ENCODE measurements at places on chromosomes 11 and 22. TPM values are rescaled to one million over a fixed set of nuclear protein-coding genes. Genes with fewer than 3 reads are reported as not detected.

DNA sequence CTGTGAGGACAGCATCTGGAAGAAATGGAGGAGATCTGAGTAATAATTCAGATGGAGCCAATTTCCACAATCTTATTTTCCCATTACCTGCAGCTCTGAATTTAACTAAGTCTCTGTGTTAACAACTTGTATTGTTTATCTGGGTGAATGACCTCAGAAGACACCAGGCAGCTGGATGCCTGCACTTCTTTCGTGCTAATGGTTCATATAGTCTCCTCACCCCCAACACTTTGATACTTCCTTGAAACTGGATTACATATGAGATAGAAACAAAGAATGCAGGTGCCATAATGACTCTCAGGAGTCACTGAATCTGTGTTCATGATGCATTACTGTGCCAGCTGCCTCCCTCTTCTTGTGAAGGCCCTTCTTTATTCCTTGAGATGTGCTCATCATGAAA lies 125.6 kb upstream of the VPREB1 start:
- no peak for DNase-seq

DNA sequence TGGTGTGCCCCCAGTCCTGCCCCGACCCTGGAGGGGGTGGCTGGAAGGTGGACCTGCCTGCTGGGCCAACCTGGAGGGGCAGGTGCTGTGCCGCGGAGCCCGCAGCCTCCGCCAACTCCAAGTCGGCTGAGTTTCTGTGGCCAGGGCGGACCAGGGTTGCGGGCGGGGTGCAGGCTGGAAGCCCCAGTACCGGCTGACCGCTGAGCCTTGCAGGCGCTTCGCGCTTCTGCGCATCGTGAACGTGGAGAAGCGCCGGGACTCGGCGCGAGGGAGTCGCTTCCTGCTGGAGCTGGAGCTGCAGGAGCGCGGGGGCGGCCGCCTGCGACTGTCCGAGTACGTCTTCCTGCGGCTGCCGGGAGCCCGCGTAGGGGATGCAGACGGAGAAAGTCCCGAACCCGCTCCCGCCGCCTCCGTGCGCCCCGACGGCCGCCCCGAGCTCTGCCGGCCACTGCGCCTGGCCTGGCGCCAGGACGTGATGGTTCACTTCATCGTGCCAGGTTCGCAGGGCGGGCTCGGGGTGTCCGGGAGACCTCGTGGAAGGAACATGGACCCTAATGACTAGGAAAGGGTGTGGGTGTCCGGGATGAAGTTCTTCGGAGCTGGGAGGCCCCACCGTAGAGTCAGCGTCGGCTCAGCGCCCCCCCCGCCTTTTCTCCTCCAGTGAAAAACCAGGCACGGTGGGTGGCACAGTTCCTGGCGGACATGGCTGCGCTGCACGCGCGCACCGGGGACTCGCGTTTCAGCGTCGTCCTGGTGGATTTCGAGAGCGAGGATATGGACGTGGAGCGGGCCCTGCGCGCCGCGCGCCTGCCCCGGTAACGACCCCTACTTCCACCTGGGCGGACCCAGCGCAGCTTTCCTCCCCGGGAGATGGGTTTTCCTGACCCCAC lies 10.2 kb downstream of the B4GALNT4 start:
- no peak for DNase-seq

The KIRREL3 gene
- 0.93 TPM for total RNA-seq

- no peak for DNase-seq
These were observed 228.4 kb downstream of the FAT3 start for GRCh38 chr11:92453055-92453454.

GRCh38 chr22:49598338-49598737 lies 229.3 kb downstream of the BRD1 start:
- no peak for DNase-seq

GRCh38 chr22:25076336-25076735 lies 123.3 kb upstream of the CRYBB3 start:
- no peak for DNase-seq

- DNase-seq: no peak
These were observed 1.4 kb upstream of the MS4A14 start for GRCh38 chr11:60394666-60395380.

- DNase-seq: no peak
These were observed 157.7 kb upstream of the TMEM45B start for GRCh38 chr11:129657866-129658525.

DNA sequence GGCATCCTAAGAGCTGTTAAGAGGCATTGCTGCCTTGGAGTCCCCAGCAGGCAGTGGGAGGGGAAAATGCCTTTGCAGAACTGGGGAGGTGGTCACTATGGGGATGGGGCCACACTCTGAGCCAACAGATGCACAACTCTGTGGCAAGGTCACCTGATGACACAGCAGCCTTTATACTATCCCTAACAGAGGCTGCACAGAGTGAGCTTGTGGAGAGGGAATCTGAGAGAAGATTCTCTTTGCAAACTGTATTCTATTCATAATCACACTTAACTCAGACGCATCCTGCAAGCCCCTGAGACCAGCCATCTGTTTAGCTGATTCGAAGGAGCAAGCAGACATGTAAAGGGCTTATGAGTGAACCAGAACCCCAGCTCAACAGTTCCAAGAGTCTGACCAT lies 49.0 kb upstream of the TTC12 start:
- no peak for DNase-seq

GRCh38 chr11:130031945-130032344 lies 29.3 kb upstream of the PRDM10 start:
- no peak for DNase-seq

DNA sequence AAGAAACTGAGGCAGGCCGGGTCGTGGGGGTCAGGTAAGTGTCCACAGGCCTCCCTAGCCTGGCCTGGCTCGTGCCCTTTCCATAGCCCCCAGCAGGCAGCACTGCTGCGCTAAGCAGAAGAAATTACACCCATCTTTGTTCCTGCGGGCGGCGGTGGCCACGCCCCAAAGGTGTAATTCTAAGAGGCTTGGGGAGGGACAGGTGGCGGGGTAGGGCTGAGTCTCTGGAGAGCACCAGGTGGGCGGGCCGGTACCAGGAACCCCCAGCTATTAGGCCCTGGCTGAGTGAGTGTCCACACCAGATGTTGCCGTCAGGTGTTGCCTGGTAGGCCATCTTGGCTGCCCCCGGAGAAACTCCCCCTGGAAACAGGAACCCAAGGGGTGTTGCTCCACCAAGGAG lies 12.3 kb upstream of the ARAP1 start:
- no peak for DNase-seq

- DNase-seq: no peak
These were observed 18.4 kb downstream of the FADS2 start for GRCh38 chr11:61846362-61847020.

GRCh38 chr22:30970356-30970746 lies 1.3 kb downstream of the TUG1 start:
- no peak for DNase-seq

- no peak for DNase-seq
These were observed 5.8 kb upstream of the LGALS1 start for GRCh38 chr22:37669586-37669985.

GRCh38 chr11:67240576-67241389 lies 25.5 kb upstream of the GRK2 start:
- no peak for DNase-seq

GRCh38 chr11:23320131-23320530 lies 459.9 kb upstream of the CCDC179 start:
- no peak for DNase-seq

GRCh38 chr11:65645710-65646109 lies 7.8 kb downstream of the SIPA1 start:
- DNase-seq: no peak

The LAYN gene
- 19.3 TPM for total RNA-seq

DNA sequence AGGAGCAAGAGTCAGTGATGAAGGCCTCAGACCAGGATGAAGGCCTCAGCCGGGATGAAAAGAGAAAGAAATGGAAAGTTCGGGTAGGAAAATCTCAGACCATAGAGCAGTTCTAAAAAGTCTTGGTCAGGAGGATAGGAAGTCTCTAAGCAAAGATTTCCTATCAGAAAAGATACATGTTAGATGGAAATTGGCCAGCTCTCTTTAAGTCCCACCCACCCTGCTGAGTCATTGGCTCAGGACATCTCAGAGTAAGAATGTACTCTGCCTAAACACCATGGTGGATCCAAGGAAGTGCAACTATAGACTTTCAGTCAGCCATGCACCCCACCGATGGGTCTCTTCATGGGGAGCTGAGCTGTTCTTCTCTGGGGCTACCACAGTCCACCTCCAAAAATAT lies 4.4 kb downstream of the OR8B3 start:
- no peak for DNase-seq

- no peak for DNase-seq
These were observed 48.7 kb upstream of the OR9Q1 start for GRCh38 chr11:57974848-57975601.

GRCh38 chr11:46332568-46333393 lies 14.5 kb upstream of the DGKZ start:
- no peak for DNase-seq

DNA sequence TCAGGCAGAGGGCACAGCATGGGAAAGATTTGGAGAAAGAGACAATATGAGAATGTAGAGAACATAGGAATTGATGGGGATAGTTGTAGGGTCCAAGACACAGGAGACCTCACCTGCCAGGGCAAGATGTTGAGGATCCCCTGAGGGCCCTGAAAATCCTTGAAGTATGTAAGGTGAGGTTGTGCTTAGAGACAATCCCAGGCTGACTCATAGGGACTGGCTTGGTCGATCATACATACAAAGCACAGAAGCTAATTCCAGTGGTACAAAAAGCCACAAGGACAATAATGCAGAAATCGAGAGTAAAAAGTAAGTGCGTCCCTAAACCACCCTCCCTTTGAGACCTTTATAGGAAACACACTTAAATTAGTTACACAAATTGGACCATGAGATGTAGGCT lies 468.2 kb downstream of the MIAT start:
- DNase-seq: no peak

The ENTHD1 gene
- total RNA-seq: not detected

- no peak for DNase-seq
These were observed 28.5 kb downstream of the ADORA2A start for GRCh38 chr22:24455751-24456426.

The TMEM151A gene
- 0.58 TPM for total RNA-seq

GRCh38 chr11:64989416-64989815 lies 7.4 kb downstream of the BATF2 start:
- no peak for DNase-seq

GRCh38 chr11:110373051-110373702 lies 56.6 kb upstream of the FDX1 start:
- DNase-seq: no peak

The CNIH2 gene
- not detected for total RNA-seq

The TIGD3 gene
- total RNA-seq: 0.41 TPM

The FOLH1 gene
- total RNA-seq: 10.9 TPM

DNA sequence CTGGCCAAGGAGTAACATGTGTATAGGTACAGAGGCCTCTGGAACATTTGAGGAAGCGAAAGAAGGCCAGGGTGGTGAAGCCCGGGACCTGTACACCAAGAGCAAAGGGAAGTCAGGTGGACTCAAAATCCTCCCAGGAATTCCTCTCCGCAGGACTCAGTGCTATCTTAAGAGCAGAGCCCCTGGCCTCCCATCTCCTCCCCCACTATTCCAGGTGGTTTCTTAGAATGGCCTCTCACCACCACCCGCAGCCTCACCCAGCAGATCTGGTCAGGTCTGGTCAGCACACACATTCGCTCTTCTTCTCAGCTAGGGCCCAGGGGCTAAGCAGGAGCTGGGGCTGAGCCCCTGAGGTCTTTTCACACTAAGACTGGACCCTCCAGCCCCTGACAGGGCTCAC lies 59.1 kb downstream of the SCGB1A1 start:
- no peak for DNase-seq

The FXYD6 gene
- 16.4 TPM for total RNA-seq

The OR6T1 gene
- total RNA-seq: not detected

DNA sequence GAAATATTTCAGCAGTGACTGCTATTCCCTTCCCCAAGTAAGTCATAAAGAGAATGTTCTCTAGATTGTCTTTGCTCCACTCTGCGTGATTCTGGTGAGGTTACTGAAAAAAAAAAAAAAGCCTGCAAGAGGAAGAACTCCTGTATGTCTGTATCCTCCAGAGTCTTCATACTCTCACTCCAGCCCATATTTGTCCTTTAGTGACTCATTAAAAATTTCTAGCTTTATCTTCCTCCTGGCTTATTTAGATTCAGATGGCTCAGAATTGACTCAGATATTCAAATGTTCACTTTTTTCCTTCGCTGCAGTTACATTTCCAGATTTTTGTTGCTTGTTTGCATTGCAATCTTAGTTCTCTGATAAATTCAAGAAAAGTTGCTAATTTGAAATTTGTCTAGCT lies 76.3 kb upstream of the CNTN5 start:
- no peak for DNase-seq

DNA sequence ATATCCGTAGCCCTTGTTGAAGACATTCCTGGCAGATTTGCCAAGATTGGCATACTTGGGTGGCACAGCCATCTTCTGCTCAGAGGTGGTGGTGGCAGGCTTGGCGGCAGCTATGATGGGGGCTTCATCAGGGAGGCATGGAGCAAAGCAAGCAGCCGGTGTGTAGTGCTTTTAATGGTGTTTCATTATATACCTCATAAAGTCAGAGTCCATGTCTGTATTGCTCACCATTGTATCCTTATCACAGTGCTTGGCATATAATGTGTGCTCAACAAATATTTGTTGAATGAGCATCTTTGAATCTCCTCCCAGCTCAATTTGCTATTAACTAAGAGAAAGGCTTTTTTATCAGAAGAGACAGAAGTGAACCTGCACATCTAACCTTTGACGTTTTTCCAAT lies 7.8 kb upstream of the DNHD1 start:
- no peak for DNase-seq

The NXPE2 gene
- total RNA-seq: not detected

The OR52N4 gene
- not detected for total RNA-seq

The VPREB1 gene
- total RNA-seq: not detected

- DNase-seq: no peak
These were observed 28.5 kb downstream of the SMCO4 start for GRCh38 chr11:93514712-93515111.

GRCh38 chr11:7577291-7578190 lies 63.7 kb downstream of the PPFIBP2 start:
- no peak for DNase-seq

- no peak for DNase-seq
These were observed 15.3 kb upstream of the NELL1 start for GRCh38 chr11:20654038-20654437.

GRCh38 chr11:78784321-78785061 lies 209.8 kb upstream of the NARS2 start:
- DNase-seq: no peak

The CKAP5 gene
- total RNA-seq: 60.0 TPM

DNA sequence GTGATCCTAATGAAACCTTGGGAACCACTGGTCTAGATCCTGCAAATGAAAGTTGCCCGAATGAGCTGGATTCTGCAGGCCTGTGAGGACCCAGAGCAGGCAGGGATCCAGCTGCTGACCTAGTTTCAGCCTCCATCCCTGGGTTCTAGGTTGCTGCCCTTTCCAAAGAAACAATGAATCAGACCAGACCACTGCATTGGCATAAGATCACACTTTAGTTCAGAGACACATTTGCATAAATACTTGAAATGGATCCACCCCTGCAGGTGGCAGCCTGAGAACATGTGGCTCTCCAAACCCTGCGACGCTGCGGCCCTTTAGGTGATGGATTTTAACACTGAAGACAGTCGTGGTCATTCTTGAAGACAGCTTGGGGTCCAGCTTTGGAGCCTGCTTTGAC lies 23.7 kb downstream of the ADAMTS8 start:
- DNase-seq: no peak

- DNase-seq: no peak
These were observed 34.8 kb upstream of the E2F8 start for GRCh38 chr11:19275496-19275895.
